AML-193 (cell line): ENCODE measurements at places on chromosomes 3 and 15.
A peak's percentile ranks its signal among the peaks of the same experiment; 100 is the strongest.

- DNase-seq: peak; percentile 43
Measured at GRCh38 chr3:77320514-77320913, 280.6 kb downstream of the ROBO2 start.

GRCh38 chr15:99097441-99098410 lies 7.2 kb upstream of the SYNM start:
- DNase-seq: no peak

- no peak for DNase-seq
Measured at GRCh38 chr15:27082526-27082925, 111.5 kb downstream of the GABRG3 start.

DNA sequence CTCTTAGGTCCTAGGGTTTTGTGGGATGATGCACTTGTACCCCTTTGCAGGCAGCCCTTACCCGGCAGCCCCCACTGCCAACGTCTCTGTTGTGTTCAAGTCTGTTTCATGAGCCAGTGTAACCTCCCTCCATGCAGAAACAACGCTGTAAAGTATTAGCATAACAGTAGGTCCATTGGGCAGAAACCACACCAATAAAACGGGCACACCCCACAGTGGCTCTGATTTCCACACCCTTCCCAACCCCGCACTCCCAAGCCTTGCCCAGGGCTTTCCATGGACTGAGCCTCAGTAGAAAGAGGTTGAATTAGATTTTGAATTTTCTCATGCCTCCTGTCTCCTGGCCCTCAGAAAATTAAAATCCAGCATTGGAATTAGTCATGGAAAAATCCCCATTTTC lies 124.5 kb downstream of the CACNA1D start:
- no peak for DNase-seq

DNA sequence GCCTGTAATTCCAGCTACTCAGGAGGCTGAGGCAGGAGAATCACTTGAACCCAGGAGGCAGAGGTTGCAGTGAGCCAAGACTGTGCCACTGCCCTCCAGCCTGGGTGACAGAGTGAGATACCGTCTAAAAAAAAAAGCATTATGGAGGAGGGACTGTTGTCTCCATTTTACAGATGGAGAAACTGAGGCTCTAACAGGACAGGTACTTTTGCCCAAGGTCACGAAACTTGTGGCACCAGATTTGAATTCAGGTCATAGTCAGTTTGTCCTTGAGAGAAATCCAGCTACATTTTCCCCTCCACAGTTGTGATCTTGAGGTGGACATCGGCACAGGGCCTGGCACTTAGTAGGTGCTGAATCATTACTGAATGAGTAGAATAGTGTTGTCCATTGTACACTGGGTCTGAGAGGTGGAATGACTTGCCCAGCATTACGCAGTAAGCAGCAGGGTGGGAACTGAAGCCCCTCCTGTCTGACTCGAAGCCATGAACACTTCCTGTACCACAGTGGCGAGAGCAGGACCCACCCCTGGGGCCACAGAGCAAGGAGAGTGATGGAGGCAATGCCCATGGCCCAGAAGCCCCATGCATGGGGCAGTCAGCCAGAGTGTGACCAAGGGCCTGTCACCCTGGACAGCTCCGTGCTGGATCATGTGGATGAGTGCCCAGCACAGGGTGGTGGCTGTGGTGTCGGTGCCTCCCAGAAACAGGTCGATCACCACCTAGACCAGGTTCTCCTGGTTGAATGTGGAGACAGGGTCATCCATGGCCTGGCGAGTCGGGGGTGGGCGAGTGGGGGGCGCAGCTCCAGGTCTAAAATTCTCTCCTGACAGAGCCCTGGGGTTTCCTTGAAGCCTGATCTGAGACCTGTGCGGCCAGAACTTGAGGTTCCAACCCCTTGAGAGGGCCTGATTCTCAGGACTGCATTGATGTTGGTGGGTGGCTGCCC lies 20.4 kb upstream of the PARL start:
- DNase-seq: no peak

- DNase-seq: no peak
Measured at GRCh38 chr3:143476965-143477640, 357.5 kb downstream of the CHST2 start.

DNA sequence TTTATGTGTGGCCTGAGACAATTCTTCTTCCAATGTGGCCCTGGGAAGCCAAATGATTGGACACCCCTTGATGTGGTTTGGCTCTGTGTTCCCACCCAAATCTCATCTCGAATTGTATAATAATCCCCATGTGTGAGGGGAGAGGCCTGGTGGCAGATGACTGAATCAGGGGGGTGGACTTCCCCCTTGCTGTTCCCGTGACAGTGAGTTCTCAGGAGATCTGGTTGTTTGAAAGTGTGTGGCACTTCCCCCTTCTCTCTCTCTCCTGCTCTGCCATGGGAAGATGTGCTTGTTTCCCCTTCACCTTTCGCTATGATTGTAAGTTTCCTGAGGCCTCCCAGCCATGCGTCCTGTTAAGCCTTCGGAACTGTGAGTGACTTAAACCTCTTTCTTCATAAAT lies 60.1 kb upstream of the PARL start:
- no peak for DNase-seq

- no peak for DNase-seq
Measured at GRCh38 chr3:57160765-57161538, 4.2 kb downstream of the IL17RD start.

DNA sequence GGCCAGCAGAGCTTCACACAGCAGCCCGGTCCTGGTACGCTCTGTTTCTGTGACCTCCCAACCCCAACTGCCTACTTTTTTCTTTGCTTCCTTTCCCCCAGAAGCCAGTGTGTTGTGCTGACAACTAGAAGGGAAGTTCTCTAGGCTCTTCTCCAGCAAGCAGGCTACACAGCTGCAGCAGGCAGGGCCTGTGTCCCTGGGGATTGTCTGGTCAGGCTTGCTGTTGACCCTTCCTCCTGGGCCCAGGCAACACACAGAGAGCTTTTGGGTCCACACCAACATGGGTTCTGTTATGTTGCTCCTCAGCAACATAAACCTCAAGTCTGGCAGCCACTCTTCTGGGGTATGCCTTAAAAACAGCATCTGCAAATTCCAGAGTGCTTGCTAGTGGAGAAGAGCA lies 36.2 kb upstream of the TSPAN3 start:
- no peak for DNase-seq

GRCh38 chr15:60647246-60647645 lies 168.3 kb upstream of the ICE2 start:
- no peak for DNase-seq

DNA sequence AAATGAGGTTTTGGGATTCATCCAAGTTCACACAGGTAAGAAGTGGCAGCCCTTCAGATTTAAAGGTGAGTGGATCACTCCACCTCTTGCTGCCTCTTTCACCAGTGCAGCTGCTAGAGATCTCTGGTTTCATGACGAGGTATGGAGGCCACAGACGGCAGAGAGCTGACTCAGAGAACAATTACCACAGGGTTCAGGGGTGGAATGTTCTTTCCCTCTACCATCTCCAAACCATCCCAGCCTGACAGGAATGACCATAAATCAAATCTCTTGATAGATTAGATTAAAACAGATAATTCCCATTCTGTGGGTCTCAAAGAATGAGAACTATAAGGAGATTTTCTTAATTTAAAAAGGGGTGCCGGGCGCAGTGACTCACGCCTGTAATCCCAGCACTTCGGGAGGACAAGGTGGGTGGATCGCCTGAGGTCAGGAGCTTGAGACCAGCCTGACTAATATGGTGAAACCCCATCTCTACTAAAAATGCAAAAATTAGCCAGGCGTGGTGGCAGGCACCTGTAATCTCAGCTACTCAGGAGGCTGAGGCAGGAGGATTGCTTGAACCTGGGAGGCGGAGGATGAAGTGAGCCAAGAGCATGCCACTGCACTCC lies 174.2 kb upstream of the ATP11B start:
- DNase-seq: no peak

DNA sequence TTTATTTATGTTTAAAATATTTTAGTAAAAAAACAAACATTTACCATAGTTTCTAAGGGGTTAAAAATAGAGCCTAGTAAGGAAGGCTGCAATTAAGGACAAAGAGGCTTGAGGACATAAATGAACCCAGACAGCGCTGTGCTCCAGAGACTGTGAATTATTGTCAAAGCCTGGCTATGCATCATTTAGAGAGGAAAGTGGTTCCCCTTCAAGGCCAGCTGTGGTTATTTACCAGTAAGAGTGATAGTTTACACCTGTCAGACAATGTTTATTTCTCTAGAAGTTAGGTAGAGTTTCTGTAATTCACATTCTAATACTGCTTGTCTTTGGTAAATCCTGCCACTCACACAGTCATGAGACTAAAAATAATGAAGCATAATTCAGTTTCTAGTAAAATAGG lies 32.4 kb upstream of the PIK3R4 start:
- DNase-seq: no peak

DNA sequence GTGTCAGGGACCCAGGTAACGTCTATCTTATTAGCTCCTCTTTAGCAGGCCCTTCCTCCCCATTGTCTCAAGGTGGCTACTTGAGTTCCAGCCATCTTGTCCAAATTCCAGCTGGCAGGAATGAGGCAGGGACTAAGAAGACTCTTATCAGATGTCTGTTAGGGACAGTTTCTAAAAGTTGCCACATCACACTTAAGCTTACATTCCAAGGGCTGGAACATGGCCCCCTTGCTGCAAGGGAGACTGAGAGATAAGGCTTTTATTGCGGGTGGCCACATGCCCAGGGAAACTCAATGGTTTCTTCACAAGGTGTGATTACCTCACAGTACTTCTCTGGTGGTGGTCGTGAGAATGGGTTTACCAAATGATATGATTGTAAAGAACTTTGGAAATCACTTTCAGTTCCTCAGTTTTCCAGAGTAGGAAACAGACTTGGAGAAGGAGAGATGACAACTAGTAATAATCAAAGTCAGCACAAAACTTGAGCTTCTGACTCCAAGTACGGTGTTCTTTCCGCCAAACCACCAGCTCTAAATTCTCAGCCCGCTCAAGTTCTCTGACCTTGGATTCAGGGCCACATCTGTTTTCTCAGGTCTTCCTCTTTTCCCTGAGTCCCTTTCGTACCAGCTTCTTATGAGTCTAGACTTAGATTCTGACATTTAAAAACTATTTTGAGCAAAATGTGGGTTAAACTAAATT lies 14.2 kb downstream of the PDIA5 start:
- DNase-seq: no peak

GRCh38 chr3:71060536-71060935 lies 523.0 kb downstream of the FOXP1 start:
- no peak for DNase-seq

GRCh38 chr3:18423401-18424212 lies 1.5 kb downstream of the SATB1 start:
- DNase-seq: no peak

DNA sequence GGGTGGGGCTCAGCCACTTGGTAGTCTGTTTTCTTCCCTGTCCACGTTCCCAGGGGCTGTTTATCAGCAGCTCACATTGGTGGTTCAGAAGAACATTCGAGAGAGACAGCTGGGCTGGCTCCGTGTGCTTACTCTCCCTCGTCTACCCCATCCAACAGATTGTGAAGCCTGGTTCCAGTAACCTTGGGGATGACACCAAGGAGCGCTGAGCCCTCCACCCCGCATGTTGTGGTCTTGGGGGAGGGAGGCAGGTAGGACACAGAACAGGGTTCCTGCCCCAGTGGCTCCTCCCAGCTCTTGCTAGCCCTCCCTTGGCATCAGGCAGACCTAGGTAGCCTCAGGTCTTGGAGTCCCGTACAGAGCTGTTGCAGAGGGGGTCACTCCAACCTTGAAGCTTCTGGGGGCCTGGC lies 33.1 kb downstream of the KLF13 start:
- DNase-seq: no peak

DNA sequence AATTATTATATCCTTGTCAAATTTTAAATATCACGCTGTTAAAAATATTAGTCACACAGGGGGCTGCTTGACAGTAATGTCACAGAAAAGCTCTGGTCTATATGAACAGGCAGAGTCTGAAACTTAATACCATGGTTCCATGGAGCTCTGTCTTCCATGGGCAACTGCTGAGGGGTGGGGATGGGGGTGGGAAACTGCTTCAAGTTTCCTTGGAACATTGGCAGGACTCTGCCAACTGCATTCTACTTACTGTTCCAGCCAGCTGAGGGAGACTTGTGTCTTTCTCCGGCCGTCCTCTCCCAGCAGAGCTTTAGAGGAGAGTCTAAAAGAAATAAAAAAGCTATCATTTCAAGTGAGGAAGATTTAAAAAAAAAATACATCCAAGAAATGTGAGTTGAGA lies 348.7 kb downstream of the ZIC1 start:
- DNase-seq: no peak

- DNase-seq: no peak
Measured at GRCh38 chr15:59896663-59897074, 107.4 kb upstream of the FOXB1 start.

DNA sequence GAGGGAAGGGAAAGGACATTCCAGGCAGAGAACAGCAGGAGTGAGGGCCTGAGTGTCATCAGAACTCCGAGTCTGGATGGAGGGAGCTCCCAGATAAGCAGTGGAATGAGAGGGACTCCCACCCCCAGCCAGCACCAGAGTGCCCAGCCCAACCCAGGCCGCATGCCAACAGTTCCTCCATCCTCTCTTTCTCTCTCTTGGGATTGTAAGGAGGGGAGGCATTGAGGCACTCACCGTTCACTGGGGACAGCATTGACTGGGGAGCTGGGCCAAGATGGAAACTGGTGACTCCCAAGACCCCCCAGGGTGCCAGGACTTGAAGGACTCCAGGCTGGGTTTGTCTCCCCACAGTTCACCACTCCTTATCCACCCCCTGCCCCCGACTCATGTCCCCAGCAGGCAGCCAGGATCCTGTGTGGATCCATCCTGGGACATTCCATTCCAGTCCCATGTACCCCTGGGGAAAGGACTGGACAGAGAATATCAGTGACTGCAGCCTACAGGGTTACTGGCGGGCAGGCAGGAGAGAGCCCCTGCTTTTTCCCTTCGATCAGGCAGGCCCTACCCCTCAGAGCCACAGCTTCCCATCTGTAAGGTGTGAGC lies 15.7 kb downstream of the PTH1R start:
- DNase-seq: no peak

GRCh38 chr3:9649791-9650521 lies 651 bp downstream of the MTMR14 start:
- peak; percentile 85 for DNase-seq

GRCh38 chr3:185629554-185630181 lies 43.6 kb downstream of the SENP2 start:
- DNase-seq: no peak

GRCh38 chr3:97138914-97139541 lies 324.6 kb downstream of the EPHA6 start:
- peak; percentile 60 for DNase-seq

GRCh38 chr3:138916824-138917223 lies 30.1 kb downstream of the FOXL2 start:
- DNase-seq: no peak

- DNase-seq: no peak
Measured at GRCh38 chr15:61051569-61052031, 177.5 kb downstream of the RORA start.

DNA sequence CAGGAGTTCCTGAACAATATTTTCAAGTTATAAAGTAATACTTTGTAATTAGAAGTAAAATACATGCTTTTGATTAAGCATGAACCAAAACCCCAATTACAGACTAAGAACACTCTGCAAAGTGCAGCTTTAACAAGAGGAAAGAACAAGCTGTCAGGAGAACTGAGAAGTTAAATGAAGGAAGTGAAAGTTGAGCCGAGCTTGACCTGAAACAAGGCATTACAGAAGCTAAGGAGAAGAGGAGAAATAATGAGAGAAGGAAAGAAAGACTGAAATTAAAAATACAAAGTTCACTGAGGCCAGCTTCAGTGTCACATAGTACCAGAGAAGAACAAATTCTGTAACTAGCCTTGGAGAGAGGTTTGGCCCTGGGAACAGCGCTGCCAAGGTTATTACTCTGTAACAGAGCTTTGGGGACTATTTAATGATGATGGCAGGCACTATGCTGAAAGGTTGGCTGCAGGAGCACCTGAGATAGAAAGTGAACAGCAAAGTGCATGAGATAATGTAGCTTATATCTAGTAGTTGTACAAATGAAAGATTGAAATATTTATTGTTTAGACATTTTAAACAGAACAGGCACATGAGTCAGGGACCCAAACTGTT lies 241.9 kb upstream of the PEX5L start:
- peak; percentile 35 for DNase-seq
